ENCODE measurements at places on chromosomes 6 and 20.
A peak's percentile ranks its signal among the peaks of the same experiment; 100 is the strongest.

DNA sequence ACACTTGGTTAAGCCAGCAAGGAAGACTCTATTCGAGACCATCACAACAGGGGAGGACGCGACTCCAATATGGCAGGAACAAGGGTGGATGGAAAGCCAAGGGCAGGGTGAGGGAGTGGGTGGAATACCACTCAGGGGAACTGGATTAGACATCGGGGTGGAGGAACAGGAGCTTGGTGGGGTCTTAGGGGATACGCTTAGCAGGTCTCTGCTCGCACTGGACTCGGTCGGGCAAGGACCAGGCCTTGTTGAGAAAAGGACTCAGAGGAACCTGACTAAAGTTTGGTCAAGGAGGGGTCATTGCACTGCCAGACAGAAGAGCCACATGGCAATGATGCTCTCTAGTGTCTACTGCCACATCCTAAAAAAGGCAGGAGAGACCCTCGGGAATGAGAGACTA, 10.5 kb downstream of the DUSP22 start:
- no peaks in the 10 kb centered on the region for H3K36me3 ChIP-seq
- no peak for DNase-seq
- H3K27me3 ChIP-seq = no peaks in the 10 kb centered on the region
- no peak overlapping the region for H3K27ac ChIP-seq
- no peak overlapping the region for H3K4me3 ChIP-seq

DNA sequence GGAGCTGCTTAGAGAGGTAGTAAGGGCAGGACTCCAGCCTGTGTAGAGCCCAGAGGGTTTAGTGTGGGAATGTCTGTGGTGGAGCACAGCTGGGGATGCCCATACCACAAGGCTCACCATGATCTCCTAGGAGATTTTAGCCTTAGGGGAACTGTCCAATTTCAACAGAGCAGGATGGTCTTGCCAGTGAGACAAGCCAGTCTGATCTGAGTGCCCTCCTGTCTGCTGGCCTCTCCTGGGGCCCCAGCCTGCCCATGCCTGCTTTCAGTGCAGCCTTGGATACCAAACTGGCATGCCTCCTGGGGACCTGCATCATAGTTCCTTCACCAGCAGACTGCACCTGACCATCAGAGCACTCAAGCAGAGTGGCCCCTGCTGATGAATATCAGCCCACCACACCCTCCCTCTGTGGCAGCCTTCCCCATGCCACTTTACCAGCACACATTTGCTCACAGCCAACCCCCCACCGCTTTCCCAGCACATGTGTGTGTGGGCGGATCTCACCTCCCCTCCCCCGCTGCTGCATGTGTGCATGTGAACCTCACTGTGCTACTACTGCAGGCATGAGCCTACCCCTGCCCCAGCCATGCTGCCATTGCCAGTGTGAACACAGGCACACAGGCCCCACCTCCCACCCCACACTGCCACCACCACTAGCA, 7.9 kb upstream of the TREM1 start:
- H3K4me1 ChIP-seq = no peaks in the 10 kb centered on the region
- no peak overlapping the region for H3K27ac ChIP-seq
- no peaks in the 10 kb centered on the region for H3K36me3 ChIP-seq

DNA sequence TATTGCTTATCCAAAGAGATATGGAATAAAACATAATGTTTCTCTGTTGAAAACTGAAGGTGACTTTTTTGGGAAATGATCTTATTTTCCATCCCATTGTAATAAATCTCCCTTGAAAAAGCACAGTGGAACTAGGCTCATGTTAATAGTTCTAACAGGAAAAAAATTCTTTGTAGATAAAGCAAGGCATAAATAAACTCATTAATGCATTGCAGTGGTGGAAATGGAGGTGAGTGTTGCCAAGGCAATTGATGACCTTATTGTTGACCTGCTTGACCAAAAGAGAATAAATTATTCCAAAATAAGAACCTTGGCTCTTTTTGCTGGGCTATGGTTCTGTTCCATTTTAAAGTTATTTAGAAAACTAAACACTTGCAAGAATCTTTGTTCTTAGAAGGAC, 55.2 kb downstream of the TRMT11 start:
- H3K4me3 ChIP-seq = no peak overlapping the region
- no peaks in the 10 kb centered on the region for H3K36me3 ChIP-seq
- peaks cover 30% of the 10 kb centered on the region for H3K4me1 ChIP-seq
- peak overlapping the region; percentile 62 for H3K27ac ChIP-seq

DNA sequence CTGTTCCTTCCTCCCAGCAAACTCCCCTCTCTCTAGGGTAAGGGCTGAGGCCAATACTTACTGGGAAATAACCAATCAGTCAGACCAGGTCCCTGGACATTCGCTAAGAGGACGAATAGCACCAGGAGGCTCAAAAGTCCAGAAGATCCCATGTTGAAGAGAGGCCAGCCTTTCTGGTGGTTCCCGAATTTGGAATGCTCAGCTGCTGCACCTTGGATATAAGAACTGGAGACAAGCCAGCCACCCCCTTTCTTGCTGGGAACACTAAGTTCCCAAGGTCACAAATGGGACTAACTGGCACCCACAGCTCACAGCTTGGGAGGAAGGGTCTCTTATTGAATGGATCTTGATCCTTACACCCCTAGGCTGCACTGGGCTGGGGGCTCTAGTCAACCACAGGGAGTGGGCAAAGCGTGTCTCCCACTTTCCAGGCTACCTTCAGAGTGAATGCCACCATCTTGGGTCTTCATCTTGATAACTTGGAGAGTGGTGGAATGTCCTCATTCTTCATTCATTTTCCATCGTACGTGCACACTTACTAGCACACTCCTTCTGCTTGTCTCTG, at the start of gene EPPIN:
EPPIN (minus strand) TSS at position 196 of the 565 bp plus-strand sequence; CDS start at position 152, 44 bp downstream.
- no peaks in the 10 kb centered on the region for H3K36me3 ChIP-seq
- no peak within 1 kb of the TSS for H3K4me3 ChIP-seq
- H3K27ac ChIP-seq = no peak within 1 kb of the TSS
- no peaks in the 10 kb centered on the region for H3K4me1 ChIP-seq
- DNase-seq = no peak
- H3K27me3 ChIP-seq = no peaks in the 10 kb centered on the region

- no peak overlapping the region for H3K27ac ChIP-seq
- DNase-seq = no peak
- H3K27me3 ChIP-seq = no peaks in the 10 kb centered on the region
- no peaks in the 10 kb centered on the region for H3K4me1 ChIP-seq
- H3K36me3 ChIP-seq = no peaks in the 10 kb centered on the region
Observed at GRCh38 chr6:99458319-99458718, 33.2 kb upstream of the PNISR start.

DNA sequence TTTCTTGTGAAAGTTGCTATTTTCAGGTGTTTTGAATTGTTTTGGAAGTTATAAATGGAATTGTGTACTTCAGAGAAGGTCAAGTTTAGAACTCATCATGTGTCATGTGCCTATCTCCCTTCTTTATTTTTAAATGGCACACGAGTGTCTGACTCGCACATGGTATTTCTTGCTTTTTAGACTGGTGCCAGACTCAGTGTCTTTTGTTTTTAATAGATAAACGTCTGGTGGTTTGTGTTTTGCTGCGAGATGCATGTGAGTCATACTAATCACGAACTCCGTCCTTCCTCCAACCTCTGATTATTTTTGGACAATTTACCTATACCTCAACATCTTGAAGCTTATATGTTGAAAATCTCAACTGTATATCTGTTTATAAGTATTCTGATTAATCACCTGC, 292.1 kb downstream of the CDKAL1 start:
- DNase-seq = no peak

- no peaks in the 10 kb centered on the region for H3K36me3 ChIP-seq
- H3K4me1 ChIP-seq = no peaks in the 10 kb centered on the region
- no peak overlapping the region for H3K4me3 ChIP-seq
- no peak for DNase-seq
- H3K27me3 ChIP-seq = no peaks in the 10 kb centered on the region
Observed at GRCh38 chr20:60968853-60969720, 283.0 kb upstream of the CDH4 start.

GRCh38 chr6:89803271-89803670, 16.3 kb downstream of the MDN1 start:
- H3K36me3 ChIP-seq = no peaks in the 10 kb centered on the region
- no peaks in the 10 kb centered on the region for H3K27me3 ChIP-seq
- H3K27ac ChIP-seq = no peak overlapping the region
- H3K4me1 ChIP-seq = no peaks in the 10 kb centered on the region
- no peak for DNase-seq

- no peak for DNase-seq
- no peaks in the 10 kb centered on the region for H3K27me3 ChIP-seq
- peaks cover 14% of the 10 kb centered on the region for H3K4me1 ChIP-seq
- no peaks in the 10 kb centered on the region for H3K36me3 ChIP-seq
- H3K27ac ChIP-seq = peak overlapping the region; percentile 91
Observed at GRCh38 chr20:49594931-49595315, 27.0 kb upstream of the PTGIS start.

GRCh38 chr6:6920114-6920986, 187.4 kb upstream of the RREB1 start:
- H3K36me3 ChIP-seq = no peaks in the 10 kb centered on the region
- H3K27ac ChIP-seq = no peak overlapping the region
- DNase-seq = no peak
- H3K4me3 ChIP-seq = no peak overlapping the region

- H3K4me3 ChIP-seq = no peak overlapping the region
- H3K27ac ChIP-seq = no peak overlapping the region
- no peak for DNase-seq
- H3K4me1 ChIP-seq = no peaks in the 10 kb centered on the region
- no peaks in the 10 kb centered on the region for H3K27me3 ChIP-seq
Observed at GRCh38 chr6:157479464-157480303, 98.7 kb downstream of the ZDHHC14 start.

DNA sequence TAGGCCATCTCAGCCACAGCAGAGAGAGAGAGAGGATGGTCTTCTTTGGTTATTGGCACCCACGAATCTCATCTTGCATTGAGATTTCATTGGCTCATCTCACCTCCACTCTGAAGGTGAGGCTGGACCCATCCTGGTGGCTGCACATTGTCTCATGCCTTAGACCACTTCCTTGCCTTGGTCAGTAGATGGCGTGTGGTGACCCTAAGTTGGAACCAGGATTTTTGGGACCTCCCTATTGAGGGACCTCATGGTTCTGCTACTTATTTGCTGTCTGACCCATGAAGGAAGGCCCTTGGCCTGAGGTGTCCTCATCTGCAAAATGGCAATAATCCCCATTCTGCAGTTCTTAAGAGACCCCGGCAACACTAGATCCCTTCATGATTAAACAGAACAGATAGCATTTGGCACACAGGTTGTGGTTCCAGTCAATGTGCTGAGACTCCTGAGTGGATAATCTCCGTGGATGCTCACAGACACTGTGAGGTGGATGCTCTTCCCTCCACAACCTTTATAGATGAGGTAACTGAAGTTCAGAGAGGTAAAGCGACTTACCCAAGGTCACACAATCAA, 21.5 kb upstream of the AAR2 start:
- no peak for DNase-seq
- H3K27ac ChIP-seq = no peak overlapping the region
- peaks cover 35% of the 10 kb centered on the region for H3K36me3 ChIP-seq
- H3K27me3 ChIP-seq = no peaks in the 10 kb centered on the region
- no peaks in the 10 kb centered on the region for H3K4me1 ChIP-seq

DNA sequence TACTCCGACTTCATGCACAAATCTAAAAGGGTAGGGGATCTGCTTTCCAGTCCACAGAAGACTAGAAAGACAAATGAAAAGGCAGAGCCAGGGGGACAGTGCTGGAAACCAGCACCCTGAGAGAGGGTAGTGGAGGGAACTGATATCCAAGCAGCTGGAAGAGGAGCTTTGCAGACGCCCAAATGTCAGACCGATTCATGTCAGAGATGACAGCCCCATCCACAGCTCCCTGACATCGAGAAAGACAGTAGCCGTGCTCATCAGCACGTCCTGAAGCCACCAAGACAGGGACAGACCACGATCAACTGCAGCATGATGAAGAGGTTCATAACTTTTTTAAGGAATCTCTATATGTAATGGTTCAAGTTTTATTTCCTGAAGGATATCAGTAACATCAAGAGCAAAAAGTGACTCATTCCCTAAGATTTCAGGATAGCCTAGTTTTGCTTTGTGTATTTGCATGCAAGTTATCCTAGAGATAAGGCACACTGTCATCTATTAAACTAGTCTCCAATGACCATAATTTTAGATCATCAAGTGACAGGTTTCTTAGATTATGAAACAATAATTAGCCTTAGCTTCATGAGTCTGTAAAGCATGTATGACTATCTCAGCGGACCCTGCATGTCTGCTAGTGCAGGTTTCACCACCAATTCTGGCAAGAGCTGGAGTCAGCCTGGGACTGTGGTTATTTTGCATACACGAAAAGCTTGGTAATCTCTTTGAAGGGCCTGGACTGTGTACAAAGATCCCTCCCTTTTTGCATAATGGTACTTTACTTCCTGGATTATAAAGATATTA, 43.0 kb downstream of the PRDM1 start:
- no peaks in the 10 kb centered on the region for H3K36me3 ChIP-seq
- no peaks in the 10 kb centered on the region for H3K4me1 ChIP-seq

DNA sequence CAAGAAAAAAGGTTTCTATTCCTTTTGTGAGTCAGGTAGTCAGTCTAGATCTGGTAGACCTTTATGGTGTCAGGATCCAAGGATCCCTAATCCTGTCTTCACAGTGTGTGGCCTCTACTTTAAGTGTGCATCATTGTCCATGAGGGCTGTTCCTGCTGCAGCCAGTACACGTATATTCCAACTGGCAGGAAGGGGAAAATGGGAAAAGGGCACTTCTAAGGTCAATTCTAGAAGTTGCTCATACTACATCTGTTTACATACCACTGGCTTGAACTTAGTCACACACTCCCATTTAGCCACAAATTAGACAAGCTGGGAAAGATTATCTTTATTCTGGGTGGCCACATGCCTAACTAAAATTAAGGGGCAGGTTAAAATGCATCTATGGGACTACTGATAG, 9.7 kb upstream of the MMS22L start:
- no peak overlapping the region for H3K27ac ChIP-seq
- no peak overlapping the region for H3K4me3 ChIP-seq
- H3K27me3 ChIP-seq = no peaks in the 10 kb centered on the region

DNA sequence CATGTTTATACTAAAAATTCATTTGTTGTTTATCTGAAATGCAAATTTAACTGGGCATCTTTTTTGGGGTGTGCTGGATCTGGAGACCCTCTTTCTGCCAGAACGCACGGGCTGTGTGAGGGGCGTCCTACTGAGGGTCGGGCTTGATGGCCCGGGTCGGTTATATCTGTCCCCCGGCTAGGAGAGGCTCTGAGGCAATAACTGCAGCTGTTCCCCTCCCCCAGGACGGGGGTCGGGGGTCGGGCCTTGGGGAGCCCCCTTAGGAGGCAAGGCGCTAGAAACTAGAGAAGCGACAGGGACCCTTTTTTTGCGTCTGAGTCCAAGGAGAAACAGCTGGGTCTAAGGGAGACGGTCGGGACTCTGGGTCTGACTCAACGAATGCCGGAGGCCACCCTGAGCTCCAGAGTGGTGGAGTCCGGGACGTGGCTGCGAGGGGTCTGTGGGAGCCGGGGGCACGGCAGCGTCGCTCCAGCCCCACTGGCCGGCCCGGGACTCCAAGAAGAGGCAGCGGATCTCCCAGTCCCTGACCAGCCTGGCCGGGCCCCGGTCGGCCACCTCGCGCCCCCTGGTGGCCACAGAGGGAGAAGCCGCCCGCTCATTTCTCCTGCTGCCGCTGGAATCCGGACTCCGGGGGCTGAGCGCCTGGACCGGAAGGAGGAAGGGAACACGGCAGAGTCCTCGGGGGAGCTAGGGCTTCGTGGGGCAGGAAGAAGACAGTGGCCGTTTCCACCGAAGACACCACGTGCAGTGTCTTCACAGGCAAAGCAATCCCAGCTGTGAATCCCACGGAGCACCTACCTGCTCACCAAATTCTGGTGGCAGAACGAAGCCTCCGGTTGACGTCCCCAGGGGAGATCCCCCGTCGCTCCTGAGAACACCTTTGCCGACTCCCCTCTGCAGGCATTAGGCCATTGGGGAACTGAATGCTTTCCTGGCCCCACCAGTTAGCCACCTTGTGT, 24.0 kb upstream of the SCML4 start:
- H3K4me3 ChIP-seq = peak overlapping the region; percentile 81
- DNase-seq = peak; percentile 11
- no peaks in the 10 kb centered on the region for H3K36me3 ChIP-seq
- H3K27ac ChIP-seq = no peak overlapping the region
- peaks cover 6% of the 10 kb centered on the region for H3K4me1 ChIP-seq
- no peaks in the 10 kb centered on the region for H3K27me3 ChIP-seq

Data from thoracic aorta (tissue), 2 donors.